Mucosa of descending colon (tissue), 3 donors: ENCODE measurements at places on chromosomes 5 and 9. TPM values are rescaled to one million over a fixed set of nuclear protein-coding genes. Genes with fewer than 3 reads are reported as not detected.

Gene PCDHB14
- total RNA-seq, result 6.1 TPM

Gene FTMT
- not detected for total RNA-seq

Gene F12
- total RNA-seq, result 7.0 TPM

Gene PAM
- total RNA-seq, result 59.7 TPM

Gene PCDHGB1
- total RNA-seq, result 1.2 TPM

Gene CD274
- total RNA-seq, result 2.6 TPM

Gene BOD1
- total RNA-seq, result 38.3 TPM

Gene PCA3
- total RNA-seq, result not detected

Gene SPINK1
- total RNA-seq, result 254 TPM

Gene PCDH12
- total RNA-seq, result 2.2 TPM

Gene FBXL7
- total RNA-seq, result 1.6 TPM

Gene FBXO4
- total RNA-seq, result 9.6 TPM

Gene PRDM9
- total RNA-seq, result not detected

Gene FOXD4L3
- total RNA-seq, result not detected

Gene SLC34A3
- not detected for total RNA-seq

Gene PIP5KL1
- total RNA-seq, result 0.58 TPM

Gene SH3PXD2B
- total RNA-seq, result 28.7 TPM
